ENCODE measurements at places on chromosomes 2 and 18. TPM values are rescaled to one million over a fixed set of nuclear protein-coding genes. Genes with fewer than 3 reads are reported as not detected.

DNA sequence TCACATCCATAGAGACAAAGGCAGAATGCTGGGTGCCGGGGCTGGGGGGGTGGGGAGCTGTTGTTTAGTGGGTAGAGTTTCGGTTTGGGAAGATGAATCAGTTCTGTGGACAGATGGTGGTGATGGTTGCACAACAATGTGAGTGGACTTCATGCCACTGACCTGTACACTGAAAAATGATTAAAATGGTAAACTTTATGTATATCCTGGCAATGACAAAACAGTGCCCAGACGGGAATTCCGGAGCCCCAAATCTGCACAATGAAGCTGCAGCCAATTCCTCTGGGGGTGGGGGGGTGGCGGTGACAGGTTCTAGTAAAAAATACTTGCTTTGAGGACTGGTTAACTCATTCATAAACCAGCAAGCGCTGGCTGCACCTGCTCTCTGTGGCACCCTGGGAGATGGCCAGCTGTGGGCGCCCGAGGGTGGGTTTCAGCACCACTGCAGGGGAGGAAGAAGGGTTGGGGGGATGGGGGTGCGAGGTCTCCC, 81.8 kb upstream of the HPCAL1 start:
- no peaks in the 10 kb centered on the region for H3K36me3 ChIP-seq
- no peaks in the 10 kb centered on the region for H3K4me1 ChIP-seq
- H3K27ac ChIP-seq: no peak overlapping the region
- peak; percentile 66 for DNase-seq
- H3K27me3 ChIP-seq: no peaks in the 10 kb centered on the region
- H3K4me3 ChIP-seq: no peak overlapping the region

DNA sequence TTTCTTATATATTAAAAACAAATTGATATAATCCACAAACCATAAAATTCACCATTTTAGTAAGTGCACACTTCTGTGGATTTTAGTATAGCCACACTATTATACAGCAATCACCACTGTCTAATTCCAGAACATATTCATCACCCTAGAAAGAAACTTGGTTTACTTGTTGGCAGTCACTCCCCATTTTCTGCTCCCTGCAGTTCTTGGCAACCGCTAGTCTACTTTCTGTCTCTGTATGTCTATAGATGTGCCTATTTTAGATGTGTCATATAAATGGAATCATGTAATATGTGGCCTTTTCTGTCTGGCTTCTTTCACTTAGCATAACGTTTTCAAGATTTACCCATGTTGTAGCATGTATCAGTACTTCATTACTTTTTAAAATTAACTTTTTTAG, 5.7 kb downstream of the CKAP2L start:
- H3K4me3 ChIP-seq: no peak overlapping the region
- no peak for DNase-seq
- H3K4me1 ChIP-seq: peaks cover 30% of the 10 kb centered on the region
- H3K27me3 ChIP-seq: no peaks in the 10 kb centered on the region
- H3K36me3 ChIP-seq: no peaks in the 10 kb centered on the region

- no peak for DNase-seq
- no peak overlapping the region for H3K4me3 ChIP-seq
- H3K27ac ChIP-seq: peak overlapping the region; percentile 14
Observed at GRCh38 chr2:1521191-1521877, 108.1 kb downstream of the TPO start.

The SP140 gene
- 51.7 TPM for polyA plus RNA-seq

The LYPD6 gene
- polyA plus RNA-seq: 0.09 TPM

All from spleen (tissue), 13 donors.